ENCODE measurements at places on chromosomes 2 and 18.

- no peak for DNase-seq
These were observed 323.4 kb upstream of the PKDCC start for GRCh38 chr2:41724465-41724864.

GRCh38 chr2:179715196-179715595 is 146.2 kb downstream of the ZNF385B start:
- no peak for DNase-seq

GRCh38 chr2:124836416-124836815 is 811.3 kb downstream of the CNTNAP5 start:
- DNase-seq: peak; percentile 21

- DNase-seq: no peak
These were observed 453 bp upstream of the ANTXR1 start for GRCh38 chr2:69012310-69013141.

- peak; percentile 50 for DNase-seq
These were observed 28.2 kb upstream of the STAT4 start for GRCh38 chr2:191178806-191179514.

- peak; percentile 16 for DNase-seq
These were observed 204.8 kb downstream of the TFCP2L1 start for GRCh38 chr2:121080013-121080772.

DNA sequence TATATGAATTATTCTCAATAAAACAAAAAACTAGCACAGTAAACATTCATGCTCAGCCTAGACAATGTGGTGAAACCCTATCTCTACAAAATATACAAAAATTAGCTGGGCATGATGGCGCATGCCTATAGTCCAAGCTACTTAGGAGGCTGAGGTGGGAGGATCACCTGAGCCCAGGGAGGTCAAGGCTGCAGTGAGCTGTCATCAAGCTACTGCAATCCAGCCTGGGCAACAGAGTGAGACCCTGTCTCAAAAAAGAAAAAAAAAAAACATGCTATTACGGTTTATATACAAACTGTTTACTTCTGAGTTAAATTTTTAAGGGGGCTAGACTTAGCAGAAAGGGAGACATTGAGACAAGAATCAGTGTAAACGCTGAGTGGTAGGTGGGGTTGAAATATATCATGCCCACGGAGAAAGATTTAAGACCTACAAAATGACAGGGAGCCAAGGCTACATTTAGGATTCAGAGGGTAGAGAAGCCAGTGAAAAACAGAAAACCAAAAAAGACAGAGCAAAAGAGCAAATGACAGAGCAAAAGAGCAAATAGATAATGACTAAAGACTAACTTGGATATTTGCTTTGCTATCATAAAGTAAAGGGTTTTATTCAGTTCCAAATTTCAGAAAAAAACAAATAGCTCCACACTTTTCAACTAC is 7.5 kb downstream of the TTC32 start:
- DNase-seq: no peak
